ENCODE measurements at places on chromosomes 4 and X.

DNA sequence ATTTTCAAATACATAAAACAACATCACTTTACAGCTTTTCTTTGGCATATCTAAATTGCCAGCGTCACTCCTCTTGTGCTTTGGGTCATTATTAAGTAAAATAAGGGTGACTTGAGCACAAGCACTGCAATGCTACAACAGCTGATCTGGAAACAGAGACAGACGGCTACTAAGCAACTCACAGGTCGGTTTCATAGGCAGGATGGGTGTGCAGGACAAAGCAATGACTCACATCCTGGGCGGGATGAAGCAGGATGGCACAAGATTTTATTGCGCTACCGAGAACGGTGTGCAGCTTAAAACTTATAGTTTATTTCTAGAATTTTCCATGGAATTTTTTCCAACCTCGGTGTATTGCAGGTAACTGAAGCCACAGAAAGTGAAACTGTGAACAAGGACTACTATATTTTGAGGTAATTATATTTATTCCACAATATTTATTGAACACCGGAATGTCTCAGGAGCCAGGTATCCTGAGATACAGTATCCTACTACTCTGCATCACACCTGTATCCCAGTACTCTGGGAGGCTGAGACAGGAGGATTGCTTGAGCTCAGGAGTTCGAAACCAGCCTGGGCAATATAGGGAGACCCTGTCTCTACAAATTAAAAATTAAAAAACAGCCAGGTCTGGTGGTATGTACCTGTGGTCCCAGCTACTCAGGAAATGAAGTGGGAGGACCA is 215.5 kb downstream of the APBB2 start:
- peaks cover 2% of the 10 kb centered on the region for H3K4me1 ChIP-seq
- no peak overlapping the region for H3K4me3 ChIP-seq
- H3K36me3 ChIP-seq, result no peaks in the 10 kb centered on the region
- no peaks in the 10 kb centered on the region for H3K27me3 ChIP-seq
- DNase-seq, result no peak

DNA sequence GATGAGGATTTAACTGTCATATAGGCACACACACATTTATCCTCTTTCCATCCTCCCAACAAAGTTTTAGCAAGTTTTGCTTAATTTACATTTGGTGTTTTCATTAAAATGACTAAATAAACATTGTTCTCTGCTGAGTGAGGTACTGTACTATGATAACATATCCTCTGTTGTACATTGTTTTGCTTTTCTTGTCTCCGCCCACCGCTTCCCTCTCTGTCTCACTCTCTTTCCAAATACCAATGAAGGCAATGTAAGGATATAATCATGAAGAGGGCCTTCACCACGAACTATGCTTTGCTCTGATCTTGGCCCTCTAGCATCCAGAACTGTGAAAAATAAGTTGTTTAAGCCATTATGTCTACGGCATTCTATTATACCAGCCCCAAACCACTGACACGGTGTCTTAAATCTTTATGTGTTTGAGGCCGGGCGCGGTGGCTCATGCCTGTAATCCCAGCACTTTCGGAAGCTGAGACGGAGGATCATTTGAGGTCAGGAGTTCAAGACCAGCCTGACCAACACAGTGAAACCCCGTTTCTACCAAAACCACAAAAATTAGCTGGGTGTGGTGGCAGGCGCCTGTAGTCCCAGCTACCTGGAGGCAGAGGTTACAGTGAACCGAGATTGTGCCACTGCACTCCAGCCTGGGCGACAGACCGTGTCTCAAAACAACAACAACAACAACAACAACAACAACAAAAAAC is 65.3 kb downstream of the HPRT1 start:
- no peak for DNase-seq
- no peaks in the 10 kb centered on the region for H3K4me1 ChIP-seq
- no peak overlapping the region for H3K27ac ChIP-seq
- no peaks in the 10 kb centered on the region for H3K27me3 ChIP-seq

- no peak for DNase-seq
- H3K36me3 ChIP-seq, result peaks cover 4% of the 10 kb centered on the region
- no peak overlapping the region for H3K4me3 ChIP-seq
- no peaks in the 10 kb centered on the region for H3K27me3 ChIP-seq
- H3K27ac ChIP-seq, result no peak overlapping the region
Observed at GRCh38 chr4:179398414-179398813, 1956.2 kb upstream of the AGA start.

- H3K27ac ChIP-seq, result no peak overlapping the region
- no peaks in the 10 kb centered on the region for H3K27me3 ChIP-seq
- DNase-seq, result no peak
Observed at GRCh38 chr4:117385526-117385925, 300.1 kb upstream of the TRAM1L1 start.

DNA sequence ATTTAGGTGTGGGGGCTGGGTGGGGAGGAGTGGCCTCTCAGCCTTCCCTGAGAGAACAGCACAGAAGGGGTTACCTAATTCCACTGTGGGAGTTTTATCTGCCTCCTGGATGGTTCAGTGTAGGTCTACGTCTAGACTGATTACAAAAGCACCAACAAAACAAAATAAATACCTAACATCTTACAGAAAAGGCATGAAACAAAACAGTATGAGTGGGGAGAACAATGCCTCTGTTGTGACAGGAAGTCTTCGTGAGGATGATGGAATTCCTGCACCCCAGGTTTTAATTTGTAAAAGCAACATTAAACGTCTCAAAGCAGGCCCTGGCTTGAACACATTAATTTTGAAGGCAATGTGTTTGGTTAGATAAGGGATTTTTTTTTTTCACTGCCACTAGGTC is 112.1 kb upstream of the GPC4 start:
- H3K36me3 ChIP-seq, result peaks cover 1% of the 10 kb centered on the region
- H3K27me3 ChIP-seq, result no peaks in the 10 kb centered on the region
- H3K4me3 ChIP-seq, result no peak overlapping the region
- peaks cover 17% of the 10 kb centered on the region for H3K4me1 ChIP-seq
- DNase-seq, result no peak

All from mesothelial cell of epicardium (in vitro differentiated cells).